ENCODE measurements at places on chromosomes 12 and 14.

DNA sequence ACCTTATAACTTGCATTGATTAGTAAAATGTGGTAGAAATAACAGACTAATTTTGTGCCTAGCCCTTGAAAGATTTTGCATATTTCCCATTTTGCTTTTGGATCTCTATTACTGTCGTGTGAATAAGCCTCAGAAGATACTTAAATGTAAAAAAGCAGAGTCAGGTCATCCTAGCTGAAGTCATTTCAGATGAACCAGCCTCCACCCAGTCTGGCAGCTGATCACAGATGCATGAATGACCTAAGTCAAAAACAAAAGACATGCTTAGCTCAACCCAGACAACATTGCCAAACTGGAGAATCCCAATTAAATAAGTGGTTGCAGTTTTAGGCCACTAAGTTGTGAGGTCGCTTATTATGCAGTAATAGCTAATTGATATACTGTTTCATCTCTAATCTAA, 349.9 kb downstream of the C12orf50 start:
- no peak for DNase-seq

DNA sequence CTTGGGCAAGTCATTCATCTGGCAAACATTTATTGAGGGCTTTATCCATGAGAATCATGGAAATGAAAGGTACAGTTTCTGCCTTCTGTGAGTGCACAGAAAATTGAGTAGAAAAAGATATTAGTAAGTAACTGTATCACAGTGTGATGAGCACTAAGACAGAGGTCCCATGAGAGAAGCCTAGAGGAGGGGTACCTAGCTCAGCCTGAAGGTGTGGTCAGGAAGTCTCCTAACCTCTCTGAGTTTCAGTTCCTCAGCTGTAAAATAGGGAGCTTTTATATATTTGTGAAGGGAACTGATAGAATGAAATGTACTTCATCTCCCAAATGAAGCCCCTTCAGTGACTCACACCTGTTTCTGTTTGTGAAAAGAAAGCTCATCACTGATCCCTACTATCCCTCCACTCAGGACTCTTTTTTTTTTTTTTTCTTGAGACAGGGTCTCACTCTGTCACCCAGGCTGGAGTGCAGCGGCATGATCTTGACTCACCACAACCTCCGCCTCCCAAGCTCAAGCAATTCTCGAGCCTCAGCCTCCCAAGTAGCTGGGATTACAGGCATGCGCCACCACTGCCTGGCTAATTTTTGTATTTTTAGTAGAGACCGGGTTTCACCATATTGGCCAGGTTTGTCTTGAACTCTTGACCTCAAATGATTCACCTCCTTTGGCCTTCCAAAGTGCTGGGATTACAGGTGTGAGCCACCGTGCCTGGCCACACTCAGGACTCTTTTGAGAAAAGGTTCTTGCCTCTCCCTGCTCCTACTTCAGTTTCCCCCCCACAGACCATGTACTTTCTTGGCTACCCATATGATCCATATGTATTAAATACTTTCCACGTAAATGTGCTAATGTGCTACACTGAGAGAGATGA, 93.7 kb upstream of the FUT8 start:
- DNase-seq: no peak

DNA sequence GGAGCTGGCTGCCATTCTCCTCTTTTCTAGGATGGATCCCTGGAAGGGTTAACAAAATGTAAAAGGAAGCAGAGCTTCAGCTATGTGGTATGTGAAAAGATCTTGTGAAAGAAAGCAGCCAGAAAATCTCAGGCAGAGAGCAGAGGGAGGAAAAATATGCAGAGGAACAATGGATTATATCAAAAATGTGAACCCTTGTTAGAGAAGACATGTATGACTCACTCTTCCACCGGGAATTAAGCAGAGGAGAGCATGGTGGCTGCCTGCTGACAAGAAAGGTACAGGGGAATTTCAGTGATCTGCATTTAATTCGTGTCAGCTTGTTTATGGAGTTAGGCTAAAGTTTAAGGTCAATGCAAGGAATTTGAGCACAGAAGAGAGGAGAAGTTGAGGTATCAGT, 46.3 kb downstream of the KCNA1 start:
- DNase-seq: no peak

GRCh38 chr12:30144777-30145683, 361.3 kb upstream of the TMTC1 start:
- DNase-seq: no peak

Measured in T-helper 2 cell (primary cell).